ENCODE measurements at places on chromosomes 6 and 20.

GRCh38 chr20:30612344-30612743 lies 645.1 kb upstream of the DEFB115 start:
- no peak for DNase-seq

GRCh38 chr20:58927490-58928061 lies 53.5 kb upstream of the NELFCD start:
- DNase-seq, result no peak

GRCh38 chr6:42449917-42450476 lies 1.7 kb downstream of the TRERF1 start:
- DNase-seq, result peak; percentile 18

DNA sequence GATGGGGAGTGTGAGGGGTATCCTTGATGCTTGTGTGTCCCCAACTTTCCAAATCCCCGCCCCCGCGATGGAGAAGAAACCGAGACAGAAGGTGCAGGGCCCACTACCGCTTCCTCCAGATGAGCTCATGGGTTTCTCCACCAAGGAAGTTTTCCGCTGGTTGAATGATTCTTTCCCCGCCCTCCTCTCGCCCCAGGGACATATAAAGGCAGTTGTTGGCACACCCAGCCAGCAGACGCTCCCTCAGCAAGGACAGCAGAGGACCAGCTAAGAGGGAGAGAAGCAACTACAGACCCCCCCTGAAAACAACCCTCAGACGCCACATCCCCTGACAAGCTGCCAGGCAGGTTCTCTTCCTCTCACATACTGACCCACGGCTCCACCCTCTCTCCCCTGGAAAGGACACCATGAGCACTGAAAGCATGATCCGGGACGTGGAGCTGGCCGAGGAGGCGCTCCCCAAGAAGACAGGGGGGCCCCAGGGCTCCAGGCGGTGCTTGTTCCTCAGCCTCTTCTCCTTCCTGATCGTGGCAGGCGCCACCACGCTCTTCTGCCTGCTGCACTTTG lies at the start of gene TNF:
TSS of gene TNF (plus strand) at position 231 of the 567 bp plus-strand sequence. CDS start at position 408, 177 bp downstream.
- no peak for DNase-seq

GRCh38 chr6:125246566-125246965 lies 55.2 kb downstream of the HDDC2 start:
- DNase-seq, result peak; percentile 15

GRCh38 chr6:168216751-168217191 lies 102.8 kb downstream of the DACT2 start:
- peak; percentile 52 for DNase-seq

DNA sequence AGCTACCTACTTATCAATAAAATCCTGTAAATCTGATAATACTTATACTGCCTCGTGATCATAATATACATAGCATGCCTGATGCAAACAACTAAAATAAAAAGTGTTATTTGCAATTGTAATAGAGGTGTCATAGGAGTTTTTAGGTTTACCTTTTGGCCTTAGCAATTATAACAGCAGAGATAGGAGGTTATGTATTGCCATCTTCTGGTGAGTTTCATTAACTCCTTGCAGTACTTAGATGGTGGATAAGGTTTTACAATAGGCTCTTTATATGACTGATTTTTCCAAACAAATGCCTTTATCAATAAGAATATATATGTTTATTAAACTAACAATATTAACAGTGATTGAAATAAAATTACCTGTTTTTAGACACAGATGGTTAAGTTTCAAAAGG lies 27.8 kb upstream of the MYCT1 start:
- peak; percentile 31 for DNase-seq

DNA sequence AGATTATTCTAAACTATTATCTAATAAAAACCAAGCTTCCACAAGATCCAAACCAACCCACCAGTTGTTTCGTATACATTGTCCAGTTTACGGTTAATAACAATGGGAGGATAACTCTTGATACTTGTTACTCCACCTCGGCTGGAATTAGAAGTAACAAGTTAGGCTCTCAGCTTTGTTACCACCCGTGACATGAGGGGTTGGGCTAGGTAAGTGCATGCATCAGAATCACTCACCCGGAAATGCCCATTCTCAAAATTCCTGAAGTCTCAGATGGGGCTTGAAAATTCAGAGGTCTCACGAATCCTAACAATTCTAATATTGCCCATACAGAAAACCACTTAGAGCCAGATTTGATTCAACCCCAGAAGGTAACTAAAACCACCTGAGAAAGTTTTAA lies 27.0 kb upstream of the SERPINB1 start:
- DNase-seq, result no peak

DNA sequence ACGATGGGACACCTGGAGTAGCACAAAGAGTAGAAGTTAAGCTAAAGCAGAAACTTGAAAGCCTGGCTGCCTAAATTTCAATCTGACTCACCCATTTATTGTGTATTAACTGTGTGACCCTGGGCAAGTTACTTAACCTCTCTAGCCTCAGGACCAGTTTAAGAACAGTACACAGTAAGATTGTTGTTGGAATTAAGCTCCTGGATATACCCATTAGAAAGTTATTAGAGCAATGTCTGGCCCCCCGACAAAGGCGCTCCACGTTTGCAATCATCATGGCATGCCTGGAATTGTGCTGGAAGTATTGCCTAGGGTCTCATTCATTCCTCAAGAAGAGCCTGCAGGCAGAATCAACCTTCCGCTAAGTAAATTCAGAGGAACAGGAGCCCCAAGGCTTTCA lies 1.4 kb downstream of the SDC4 start:
- DNase-seq, result peak; percentile 34

GRCh38 chr6:167200806-167201205 lies 43.0 kb upstream of the GPR31 start:
- no peak for DNase-seq

GRCh38 chr6:4599924-4600323 lies 176.3 kb upstream of the CDYL start:
- DNase-seq, result peak; percentile 94

GRCh38 chr6:14453712-14454472 lies 336.3 kb downstream of the CD83 start:
- no peak for DNase-seq

- no peak for DNase-seq
Measured at GRCh38 chr6:131645846-131646245, 8.7 kb downstream of the ENPP3 start.

- DNase-seq, result peak; percentile 40
Measured at GRCh38 chr6:111564482-111564945, 41.2 kb downstream of the TRAF3IP2 start.

GRCh38 chr6:7431313-7431673 lies 41.7 kb downstream of the RIOK1 start:
- DNase-seq, result no peak

GRCh38 chr20:40489886-40490285 lies 199.2 kb downstream of the MAFB start:
- peak; percentile 45 for DNase-seq

GRCh38 chr20:20520776-20521175 lies 152.9 kb downstream of the INSM1 start:
- DNase-seq, result peak; percentile 36

- no peak for DNase-seq
Measured at GRCh38 chr20:34956751-34957472, 1.2 kb downstream of the MYH7B start.

GRCh38 chr6:151324488-151324825 lies 66.9 kb downstream of the ZBTB2 start:
- DNase-seq, result no peak

DNA sequence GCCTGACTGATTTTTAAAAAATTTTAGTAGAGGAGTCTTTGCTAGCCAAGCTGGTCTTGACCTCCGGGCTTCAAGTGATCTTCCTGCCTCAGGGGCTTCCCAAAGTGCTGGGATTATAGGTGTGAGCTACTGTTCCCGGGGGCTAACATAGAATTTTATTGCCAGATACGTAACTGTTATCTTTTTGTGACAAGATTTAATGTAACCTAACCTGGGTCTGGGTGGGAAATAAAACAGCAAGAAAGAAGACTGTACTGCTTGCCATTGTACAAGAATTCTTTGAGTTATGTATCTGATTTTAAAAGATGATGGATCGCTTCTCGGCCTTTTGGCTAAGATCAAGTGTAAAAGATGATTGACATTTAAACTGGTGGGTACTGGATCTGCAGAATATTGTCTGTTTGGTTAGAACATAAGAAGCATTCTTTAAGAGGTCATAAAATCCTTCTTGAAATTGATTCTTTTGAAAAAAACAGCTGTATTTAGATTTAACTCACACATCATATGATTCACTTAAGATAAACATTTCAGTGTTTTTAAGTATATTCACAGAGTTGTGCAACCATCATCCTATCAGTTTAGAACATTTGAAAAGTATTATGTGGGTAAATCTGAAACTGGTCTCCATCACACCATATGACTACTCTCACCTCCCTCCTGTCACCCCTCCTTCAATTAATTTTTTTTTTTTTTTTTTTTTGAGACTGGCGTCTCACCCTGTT lies 21.6 kb downstream of the TPX2 start:
- peak; percentile 25 for DNase-seq

GRCh38 chr20:46991880-46992639 lies 97.4 kb downstream of the EYA2 start:
- DNase-seq, result no peak

DNA sequence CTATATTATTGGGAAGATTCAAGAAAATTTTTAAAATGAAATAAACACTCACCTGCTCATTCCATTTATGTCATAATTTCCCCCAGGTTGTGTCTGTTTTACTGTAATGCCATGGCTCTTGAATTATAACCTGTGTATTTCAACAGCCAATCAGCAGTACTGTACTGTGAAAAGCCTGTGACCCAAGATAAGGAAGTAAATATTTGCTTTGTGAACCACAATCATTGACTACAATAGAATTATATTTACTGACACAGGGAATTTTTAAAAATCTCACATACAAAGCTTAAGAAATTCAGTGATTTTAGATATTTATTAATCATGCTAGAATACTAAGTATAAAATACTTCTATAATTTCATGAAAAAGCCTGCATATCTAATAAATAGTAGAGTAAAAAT lies 6.0 kb downstream of the RGS17 start:
- DNase-seq, result no peak

GRCh38 chr6:85262621-85263020 lies 187.3 kb upstream of the NT5E start:
- no peak for DNase-seq

DNA sequence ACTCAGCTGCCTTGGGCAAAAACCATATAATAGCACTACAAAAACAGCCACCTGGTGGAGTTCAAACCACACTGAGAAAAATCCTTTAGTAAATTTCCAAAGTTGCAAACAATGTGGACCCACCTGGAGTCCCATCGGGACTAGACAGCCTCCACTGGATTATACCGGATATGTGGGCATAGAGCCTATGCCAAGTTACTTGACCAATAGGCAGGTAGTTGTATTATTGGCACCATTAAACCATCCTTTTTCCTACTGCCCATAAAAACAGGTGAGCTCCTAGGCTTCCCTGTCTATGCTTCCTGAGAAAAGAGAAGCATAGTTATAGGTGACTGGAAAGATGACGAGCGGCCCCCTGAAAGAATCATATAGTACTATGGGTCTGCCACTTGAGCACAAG lies 51.7 kb upstream of the ADGRF4 start:
- DNase-seq, result no peak

GRCh38 chr6:33702345-33702977 lies 9.0 kb downstream of the UQCC2 start:
- DNase-seq, result peak; percentile 58

- no peak for DNase-seq
Measured at GRCh38 chr6:158026901-158027589, 45.4 kb downstream of the SYNJ2 start.

GRCh38 chr20:61030130-61030529 lies 221.9 kb upstream of the CDH4 start:
- no peak for DNase-seq

DNA sequence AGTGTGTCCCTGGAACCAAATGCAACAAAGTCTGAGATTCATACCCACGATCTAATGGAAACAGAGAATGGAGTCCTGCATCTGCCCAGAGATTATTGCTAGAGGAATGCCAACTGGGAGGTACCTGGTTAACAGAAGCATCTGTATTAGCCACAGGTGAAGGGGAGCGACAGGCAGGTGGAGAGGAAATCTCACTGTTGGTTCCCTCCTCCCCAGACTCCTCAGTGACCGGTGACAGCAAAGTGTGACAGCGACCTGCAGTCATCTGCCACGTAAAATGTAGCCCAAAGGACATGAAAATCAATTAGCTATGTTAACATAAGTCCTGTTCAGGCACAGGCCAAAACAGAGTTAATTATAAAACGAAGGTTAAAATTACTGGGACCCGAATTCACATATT lies 336.6 kb downstream of the SYNE1 start:
- no peak for DNase-seq

- peak; percentile 55 for DNase-seq
Measured at GRCh38 chr6:21437581-21437980, 156.0 kb upstream of the SOX4 start.

All from fibroblast of skin of abdomen (primary cell).